GM23248 (cell line): ENCODE measurements at places on chromosomes 2 and 18.

GRCh38 chr18:63445037-63445436 is 22.8 kb upstream of the VPS4B start:
- peak; percentile 58 for DNase-seq

DNA sequence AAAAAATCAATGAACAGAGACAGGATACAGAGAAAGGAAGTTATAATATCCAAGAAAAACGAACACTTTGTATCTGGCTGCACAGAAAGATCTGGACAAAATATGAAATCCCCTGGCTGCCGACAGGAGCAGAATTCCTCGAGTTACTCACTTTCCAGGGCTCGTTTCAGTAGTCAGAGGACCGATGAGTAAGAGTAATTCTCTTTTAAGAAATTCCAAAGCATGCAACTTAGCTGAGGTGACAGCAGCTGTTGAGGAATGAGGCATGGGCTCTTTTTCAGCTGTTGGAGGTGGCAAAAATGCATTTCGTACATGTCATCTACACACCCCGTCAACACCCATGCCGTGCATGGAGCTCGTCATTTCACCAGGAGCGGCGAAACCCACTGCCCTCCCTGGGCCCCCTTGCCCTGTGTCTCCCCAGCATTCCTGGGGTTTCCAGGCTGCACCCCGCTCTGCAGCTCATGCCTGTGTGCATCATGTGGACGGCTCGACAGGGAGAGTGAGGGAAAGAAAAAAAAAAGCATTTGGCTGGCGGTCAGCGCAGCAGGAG is 210.8 kb upstream of the SMIM21 start:
- peak; percentile 93 for DNase-seq

GRCh38 chr2:236238751-236239150 is 25.5 kb downstream of the ASB18 start:
- no peak for DNase-seq

DNA sequence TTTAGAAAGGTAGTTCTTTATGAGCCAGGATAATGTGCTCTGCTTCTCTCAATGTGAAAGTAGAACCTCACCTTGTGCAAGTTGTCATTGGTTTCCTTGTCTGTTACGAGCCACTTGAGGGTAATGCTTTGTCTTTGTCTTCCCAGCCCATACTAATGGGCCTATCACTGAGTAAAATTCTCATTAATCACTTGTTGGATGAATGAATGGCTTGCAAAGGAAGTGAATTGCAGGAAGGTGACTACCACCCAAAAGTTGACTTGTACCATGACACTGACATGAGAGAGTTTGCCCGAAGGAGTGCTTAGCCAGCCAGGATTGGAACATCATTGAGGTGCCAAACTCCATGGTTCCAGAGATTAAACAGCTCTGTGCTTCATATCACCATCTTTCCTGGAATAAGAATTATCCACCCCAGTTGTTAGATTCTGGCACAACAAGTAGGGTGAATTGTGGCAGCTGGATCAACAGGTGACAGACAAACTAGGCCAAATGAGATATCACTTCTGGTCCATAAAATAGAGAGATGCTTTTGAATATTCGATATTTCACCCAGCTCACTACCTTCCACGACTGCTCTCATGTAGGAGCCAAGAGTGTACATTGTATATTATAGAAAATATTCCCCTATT is 20.5 kb upstream of the CD28 start:
- DNase-seq, result peak; percentile 44

DNA sequence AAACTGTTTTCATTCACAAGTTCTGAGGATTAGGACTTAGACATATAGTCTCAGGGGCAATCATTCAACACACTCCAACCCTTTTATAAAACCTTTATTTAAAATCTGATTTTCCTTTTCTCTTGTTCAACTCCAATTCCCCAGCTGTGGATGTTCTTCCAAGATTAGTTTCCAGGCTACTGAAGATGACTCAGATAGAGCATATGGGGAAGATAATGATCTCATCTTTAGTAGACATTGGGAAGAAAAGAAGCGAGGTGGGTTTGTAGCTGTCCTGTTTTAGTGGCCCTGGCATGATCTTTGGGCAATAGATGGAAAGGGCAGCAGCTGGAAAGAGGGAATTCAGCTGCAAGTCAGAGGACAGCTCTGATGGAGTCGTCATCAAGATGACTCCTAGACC is 247.7 kb upstream of the CCDC68 start:
- peak; percentile 38 for DNase-seq

GRCh38 chr18:74972354-74972753 is 236.6 kb downstream of the PTGR3 start:
- no peak for DNase-seq

DNA sequence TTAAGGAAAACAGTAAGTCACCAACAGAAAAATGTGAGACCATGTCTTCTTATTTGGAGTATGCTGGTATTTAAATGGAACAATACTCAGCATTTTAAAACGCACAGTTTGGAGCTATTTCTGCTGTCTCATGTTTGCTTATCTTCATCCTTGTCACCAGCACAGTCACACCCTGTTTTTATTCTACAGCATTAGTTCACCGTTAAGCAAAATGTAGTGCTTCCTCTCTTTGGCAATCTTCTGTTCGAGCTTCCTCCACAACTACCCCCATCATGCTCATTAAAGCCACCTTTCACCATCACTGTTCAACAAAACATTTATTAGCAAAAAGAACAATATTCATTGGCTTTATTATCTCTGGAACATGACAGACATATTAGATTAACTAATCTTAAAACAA is 64.0 kb downstream of the SLC40A1 start:
- DNase-seq, result no peak

GRCh38 chr2:111139637-111140317 is 19.1 kb downstream of the BCL2L11 start:
- peak; percentile 23 for DNase-seq

DNA sequence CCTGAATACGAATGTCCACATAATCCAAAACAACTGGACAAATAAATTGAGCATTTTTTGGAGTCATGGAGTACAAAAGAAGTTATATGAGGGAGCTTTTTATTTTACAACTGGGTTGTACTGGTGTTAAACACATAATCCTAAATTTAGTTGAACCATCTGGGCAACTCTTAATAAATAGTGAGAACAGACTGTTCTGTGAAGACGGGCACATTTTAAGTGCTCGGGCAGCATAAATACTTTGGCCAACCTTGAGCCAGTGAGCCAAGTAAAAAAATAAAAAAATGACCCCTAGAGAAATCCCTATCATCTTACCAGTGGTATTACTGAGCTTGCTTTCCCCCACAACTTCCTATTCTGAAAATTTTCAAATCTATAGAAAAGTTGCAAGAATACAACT is 50.9 kb upstream of the PSME4 start:
- DNase-seq, result no peak

DNA sequence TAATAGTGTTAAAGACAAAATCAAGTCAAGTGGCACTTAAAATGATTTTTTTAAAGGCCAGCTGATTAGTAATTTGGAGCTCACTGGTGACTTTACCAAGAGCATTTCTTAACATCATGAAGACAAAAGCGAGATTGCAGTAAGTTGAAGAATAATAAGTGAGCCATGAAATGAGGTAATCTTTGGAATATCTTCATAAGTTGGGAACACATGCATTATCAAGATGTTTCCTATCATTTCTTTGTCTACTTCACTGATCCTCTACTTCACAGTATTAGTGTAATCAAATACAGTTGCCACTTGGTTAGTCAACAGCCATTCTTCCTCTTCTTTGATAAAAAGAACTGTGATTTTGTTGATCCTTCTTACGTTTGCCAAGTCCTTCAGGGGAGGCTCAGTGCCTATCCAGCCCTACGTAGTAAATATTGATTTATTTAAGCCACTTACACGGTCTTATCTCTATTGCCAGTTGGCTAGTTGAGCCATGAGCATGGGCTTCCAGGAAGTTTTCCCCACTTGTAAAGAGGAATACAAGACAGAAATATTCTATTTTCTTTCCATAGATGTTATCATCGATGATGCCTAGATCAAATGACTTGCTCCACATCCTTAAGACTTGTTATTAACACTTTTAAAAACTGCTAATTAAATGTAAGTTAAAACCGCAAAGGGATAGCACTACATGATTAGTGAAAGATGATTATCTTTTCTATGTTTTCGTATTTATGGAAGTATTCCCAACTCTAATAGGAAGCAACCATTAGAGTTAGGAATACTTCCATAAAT is 46.1 kb downstream of the YES1 start:
- no peak for DNase-seq

- peak; percentile 13 for DNase-seq
These were observed 44.5 kb downstream of the TXNL1 start for GRCh38 chr18:56593906-56594305.
